ENCODE measurements at places on chromosomes 6 and 20. TPM values are rescaled to one million over a fixed set of nuclear protein-coding genes. Genes with fewer than 3 reads are reported as not detected.

The AVP gene
- not detected for total RNA-seq

The COL9A1 gene
- total RNA-seq, result not detected

The PRL gene
- total RNA-seq, result not detected

The BHLHE23 gene
- total RNA-seq, result not detected

The ADAM33 gene
- 57.5 TPM for total RNA-seq

The CASS4 gene
- total RNA-seq, result 0.77 TPM

The LY86 gene
- not detected for total RNA-seq

The MAN1A1 gene
- total RNA-seq, result 131 TPM

The KHDRBS2 gene
- not detected for total RNA-seq

The OPN5 gene
- total RNA-seq, result not detected

The EDN1 gene
- 1.3 TPM for total RNA-seq

The OLIG3 gene
- total RNA-seq, result not detected

The CTCFL gene
- not detected for total RNA-seq

The RNF146 gene
- 62.8 TPM for total RNA-seq
